ENCODE measurements at places on chromosomes 11 and 22. TPM values are rescaled to one million over a fixed set of nuclear protein-coding genes. Genes with fewer than 3 reads are reported as not detected.

The PRR33 gene
- polyA plus RNA-seq: not detected

The ABTB2 gene
- 0.49 TPM for polyA plus RNA-seq

GRCh38 chr11:86116386-86116726 is 47.5 kb upstream of the PICALM start:
- DNase-seq: peak; percentile 93

DNA sequence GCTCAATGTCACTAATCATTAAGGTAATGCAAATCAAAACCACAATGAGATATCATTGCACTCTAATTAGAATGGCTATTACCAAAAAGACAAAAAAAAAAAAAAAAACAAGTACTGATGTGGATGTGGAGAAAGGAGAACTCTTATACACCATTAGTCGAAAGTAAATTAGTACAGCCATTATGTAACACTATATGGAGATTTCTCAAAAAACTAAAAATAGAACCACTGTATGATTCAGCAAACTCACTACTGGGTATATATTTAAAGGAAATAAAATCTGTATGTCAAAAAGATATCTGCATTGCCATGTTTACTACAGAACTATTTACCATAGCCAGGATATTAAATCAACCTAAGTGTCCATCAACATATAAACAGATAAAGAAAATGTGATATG is 265.4 kb upstream of the ARHGAP20 start:
- DNase-seq: no peak

DNA sequence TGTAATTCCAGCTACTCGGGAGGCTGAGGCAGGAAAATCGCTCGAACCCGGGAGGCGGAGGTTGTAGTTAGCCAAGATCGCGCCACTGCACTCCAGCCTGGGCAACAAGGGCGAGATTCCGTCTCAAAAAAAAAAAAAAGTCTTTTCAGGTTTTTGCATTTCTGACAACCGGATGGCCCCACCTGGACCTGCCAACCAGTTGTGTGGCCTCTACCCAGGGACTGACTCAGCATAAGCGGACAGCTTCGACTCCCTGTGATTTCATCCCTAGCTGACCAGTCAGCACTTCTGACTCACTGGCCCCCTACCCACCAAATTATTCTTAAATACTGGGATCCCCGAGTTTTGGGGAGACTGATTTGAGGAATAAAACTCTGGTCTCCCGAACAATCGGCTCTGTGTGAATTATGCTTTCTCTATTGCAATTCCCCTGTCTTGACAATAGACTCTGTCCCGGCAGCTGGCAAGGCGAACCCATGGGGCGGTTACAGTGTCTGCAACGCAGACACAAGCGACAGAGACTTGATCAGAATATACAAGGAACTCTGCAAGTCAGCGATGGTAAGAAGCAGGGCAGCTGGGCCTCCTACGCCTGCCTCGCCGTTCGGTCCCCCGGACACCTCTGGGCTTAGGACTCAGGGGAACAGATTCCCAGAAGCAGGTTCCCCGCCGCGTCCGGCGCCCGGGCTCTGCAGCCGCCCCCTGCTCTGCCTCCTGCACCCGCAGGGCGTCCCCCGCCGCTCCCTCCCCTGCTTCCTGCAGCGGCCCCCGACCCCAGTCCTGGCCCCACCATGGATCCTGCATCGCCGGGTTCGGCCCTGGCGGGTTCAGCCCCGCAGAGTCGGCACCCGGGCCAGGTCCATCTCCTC is 741 bp upstream of the TALDO1 start:
- DNase-seq: no peak

The OR52N4 gene
- not detected for polyA plus RNA-seq

DNA sequence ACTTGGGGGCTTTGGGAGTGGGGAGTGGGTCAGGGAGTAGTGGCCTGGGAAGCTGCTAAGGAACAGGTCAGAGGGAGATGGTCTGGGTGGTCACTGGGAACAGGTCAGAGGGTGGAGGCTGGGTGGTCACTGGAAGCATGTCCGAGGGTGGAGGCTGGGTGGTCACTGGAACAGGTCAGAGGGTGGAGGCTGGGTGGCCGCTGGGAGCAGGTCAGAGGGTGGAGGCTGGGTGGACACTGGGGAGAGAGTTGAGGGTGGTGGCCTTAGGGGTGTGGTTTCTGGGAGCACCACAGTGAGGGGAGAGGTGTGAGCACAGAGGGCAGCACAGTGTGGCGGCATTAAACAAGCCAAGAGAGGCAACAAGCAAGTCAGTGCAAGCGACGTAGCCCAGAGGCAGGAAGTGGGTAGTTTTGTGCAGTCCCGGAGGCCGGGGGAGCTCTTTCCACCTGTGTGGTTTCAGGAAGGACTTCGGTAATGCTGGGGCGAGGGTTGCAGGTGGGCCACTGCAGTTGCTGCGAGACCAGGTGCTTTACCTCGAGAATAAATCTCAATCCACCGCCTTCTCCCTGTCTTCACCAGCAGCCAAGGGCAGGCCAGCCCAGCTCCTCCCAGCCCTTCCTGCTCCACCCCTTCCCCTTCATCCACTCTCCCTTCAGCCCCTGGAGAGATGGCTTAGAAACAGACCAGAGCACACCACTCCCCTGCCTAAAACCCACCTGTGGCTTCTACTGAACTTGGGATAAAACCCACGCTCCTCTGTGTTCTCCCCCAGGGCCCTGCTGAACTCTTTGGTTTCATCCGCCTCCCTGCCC is 3.2 kb upstream of the CACNA1I start:
- peak; percentile 28 for DNase-seq

- no peak for DNase-seq
Measured at GRCh38 chr11:57312511-57313021, 12.2 kb downstream of the TNKS1BP1 start.

- DNase-seq: no peak
Measured at GRCh38 chr22:32990187-32990586, 68.0 kb downstream of the SYN3 start.

- DNase-seq: peak; percentile 11
Measured at GRCh38 chr11:85589373-85589772, 37.8 kb downstream of the DLG2 start.

DNA sequence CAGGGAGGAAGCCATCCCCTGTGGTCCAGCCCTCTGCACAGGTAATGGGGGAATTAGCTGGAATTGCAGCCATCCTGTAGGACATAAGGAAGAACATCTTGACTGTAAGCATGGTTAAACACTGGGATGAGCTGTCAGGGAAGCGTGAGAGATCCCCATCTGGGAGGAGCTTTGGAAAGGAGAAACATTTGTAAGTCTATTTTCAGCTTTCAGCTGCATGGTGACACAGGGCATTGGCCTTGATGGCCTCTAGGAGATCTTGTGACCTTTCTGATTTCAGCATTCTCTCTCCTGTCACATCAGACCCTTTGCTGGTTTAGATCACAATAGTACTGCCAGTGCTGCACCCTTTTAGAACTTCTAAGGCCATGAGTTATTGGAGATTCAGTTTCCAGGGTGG is 47.1 kb downstream of the BCR start:
- DNase-seq: no peak

The TRIM51 gene
- not detected for polyA plus RNA-seq

The TEX12 gene
- polyA plus RNA-seq: not detected

GRCh38 chr11:17403980-17404759 is 15.7 kb upstream of the KCNJ11 start:
- DNase-seq: no peak

DNA sequence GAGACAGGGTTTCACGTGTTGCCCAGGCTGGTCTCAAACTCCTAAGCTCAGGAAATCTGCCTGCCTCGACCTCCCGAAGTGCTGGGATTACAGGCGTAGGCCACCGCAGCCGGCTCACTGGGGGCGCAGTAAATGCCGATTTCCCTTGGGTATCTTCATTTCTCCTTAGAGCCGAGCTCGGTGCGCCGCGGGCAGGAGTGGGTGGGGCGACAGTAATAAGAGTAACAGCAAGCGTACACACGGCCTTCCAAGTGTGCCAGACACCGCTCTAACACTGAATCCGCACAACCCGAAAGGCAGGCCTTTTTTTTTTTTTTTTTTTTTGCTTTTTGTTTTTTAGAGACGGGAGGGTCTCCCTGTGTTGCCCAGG is 500 bp upstream of the ADSL start:
- no peak for DNase-seq

GRCh38 chr11:95100191-95100648 is 10.6 kb downstream of the ENDOD1 start:
- DNase-seq: no peak

The SYT12 gene
- 0.09 TPM for polyA plus RNA-seq

DNA sequence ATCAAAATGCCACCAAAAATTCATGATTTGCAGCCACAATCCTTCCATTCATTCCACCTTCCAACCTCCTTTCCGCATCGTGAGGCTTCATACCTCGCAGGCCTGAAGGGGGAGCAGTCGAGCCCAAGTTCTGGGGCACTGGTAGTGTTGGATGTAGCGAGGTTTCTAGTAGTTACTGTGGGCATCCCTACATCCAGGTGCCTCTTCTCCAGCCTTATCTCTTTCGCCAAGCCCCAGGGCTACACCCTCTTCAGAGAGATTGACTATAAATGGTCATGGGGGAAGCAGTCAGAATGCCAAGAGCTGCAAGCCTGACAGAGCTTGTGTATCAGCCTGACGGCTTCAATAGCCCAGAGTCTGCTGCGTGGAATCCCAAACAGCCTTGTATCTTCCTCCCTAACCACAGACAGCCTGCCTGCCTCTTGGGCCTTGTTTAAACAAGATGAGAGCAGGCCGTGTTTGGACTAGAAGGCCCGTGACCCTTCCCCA is 28.9 kb downstream of the CLMP start:
- peak; percentile 71 for DNase-seq

The SERPIND1 gene
- not detected for polyA plus RNA-seq

GRCh38 chr11:126468102-126468521 is 112.6 kb downstream of the ST3GAL4 start:
- no peak for DNase-seq

The KRTAP5-10 gene
- not detected for polyA plus RNA-seq

Data from foreskin keratinocyte (primary cell).